Neural cell (in vitro differentiated cells): ENCODE measurements at places on chromosomes 2 and 18. TPM values are rescaled to one million over a fixed set of nuclear protein-coding genes. Genes with fewer than 3 reads are reported as not detected.

The TCF7L1 gene
- polyA plus RNA-seq = 0.14 TPM in 1 of 2 replicates, not detected in the other

The SMYD1 gene
- polyA plus RNA-seq = not detected in 2 replicates

The SEMA4F gene
- 18.2 and 19.2 TPM in 2 replicates for polyA plus RNA-seq

The SAG gene
- 1.1 TPM in 1 of 2 replicates, not detected in the other for polyA plus RNA-seq

The SIGLEC15 gene
- polyA plus RNA-seq = not detected in 2 replicates

The RESP18 gene
- not detected in 2 replicates for polyA plus RNA-seq

The NTSR2 gene
- not detected in 2 replicates for polyA plus RNA-seq

The TSPYL6 gene
- polyA plus RNA-seq = not detected in 2 replicates

The DNER gene
- polyA plus RNA-seq = 307 and 310 TPM in 2 replicates

The ASTL gene
- not detected in 2 replicates for polyA plus RNA-seq
